Liver (tissue), 10 donors: ENCODE measurements at places on chromosomes 5 and 9. TPM values are rescaled to one million over a fixed set of nuclear protein-coding genes. Genes with fewer than 3 reads are reported as not detected.

The PRUNE2 gene
- 1.4 TPM for total RNA-seq

The SYNPO gene
- 1.1 TPM for total RNA-seq

The DNM1 gene
- total RNA-seq, result 1.6 TPM

The GFRA3 gene
- 0.50 TPM for total RNA-seq
